ENCODE measurements at places on chromosomes 2 and 18.

- DNase-seq = no peak
These were observed 8.9 kb upstream of the POU3F3 start for GRCh38 chr2:104844807-104845551.

DNA sequence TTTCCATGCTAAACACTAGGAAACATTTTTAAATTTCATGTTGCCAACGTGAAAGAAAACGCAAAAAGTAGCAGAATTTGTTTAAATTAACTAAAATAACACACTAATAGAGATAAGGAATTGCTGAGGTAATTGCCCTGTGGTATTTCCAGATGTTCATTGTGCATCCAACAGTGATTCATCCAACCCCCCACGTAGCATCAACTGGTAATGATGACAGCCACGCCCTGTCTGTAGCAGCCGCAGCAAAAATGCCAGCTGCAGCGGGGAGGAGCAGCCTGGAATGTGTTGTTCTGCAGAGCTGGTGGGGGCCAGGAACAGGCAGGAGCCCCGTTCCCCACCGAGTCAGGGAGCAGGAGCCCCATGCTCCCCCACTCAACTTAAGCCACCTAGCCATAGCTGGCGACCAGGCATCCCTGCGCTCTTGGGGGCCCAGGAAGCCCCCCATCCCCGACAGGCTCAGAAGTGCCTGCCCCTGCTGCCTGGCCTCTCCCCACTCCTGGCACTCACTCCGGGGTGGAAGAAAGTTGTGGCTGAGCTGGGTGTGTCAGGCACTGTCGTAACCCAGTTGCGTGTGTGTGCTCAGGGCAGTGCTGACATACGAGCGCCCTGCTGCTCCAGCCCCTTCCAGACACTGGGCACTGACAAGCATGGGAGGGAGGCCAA lies 695.1 kb upstream of the ACVR2A start:
- DNase-seq = no peak

DNA sequence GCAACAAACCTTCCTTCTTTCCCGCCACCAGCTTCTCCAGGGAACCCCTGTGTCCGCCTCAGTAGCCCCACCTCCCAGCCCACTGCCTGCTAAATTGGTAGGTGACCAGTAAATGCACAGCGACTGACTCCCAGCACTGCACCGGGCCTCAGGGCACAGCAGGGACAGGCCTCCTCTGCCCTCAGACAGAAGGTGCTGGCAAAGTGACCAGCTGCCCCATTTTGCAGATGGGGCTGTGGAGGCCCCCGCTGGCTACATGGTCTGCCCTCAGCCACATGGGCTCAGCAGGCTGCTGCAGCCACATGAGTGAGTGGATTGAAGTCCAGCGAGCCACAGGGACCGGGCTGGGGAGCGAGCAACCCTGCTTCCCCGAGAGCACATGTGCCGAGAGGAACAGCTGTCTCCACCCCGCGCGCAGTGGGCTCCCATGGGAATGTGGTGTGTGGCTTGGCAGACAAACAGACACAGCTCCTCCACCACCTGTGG lies 7.8 kb upstream of the NPPC start:
- DNase-seq = no peak

GRCh38 chr2:175166216-175166824 lies 1.7 kb downstream of the ATF2 start:
- DNase-seq = no peak

DNA sequence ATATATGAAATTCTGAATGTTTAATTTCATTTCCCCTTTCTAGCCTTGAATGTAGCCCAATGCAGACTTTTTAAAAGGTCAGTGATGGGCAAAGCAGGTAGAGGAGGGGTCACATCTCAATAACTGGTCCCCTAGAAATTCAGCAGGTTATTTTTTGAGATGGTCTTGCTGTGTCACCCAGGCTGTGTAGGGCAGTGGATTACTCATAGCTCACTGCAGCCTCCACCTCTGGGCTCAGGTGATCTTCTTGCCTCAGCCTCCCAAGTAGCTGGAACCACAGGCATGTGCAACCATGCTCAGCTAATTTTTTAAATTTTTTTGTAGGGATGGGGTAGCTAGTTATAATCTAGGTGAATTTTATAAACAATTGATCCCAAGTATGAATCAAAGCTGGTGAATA lies 8.8 kb downstream of the IAH1 start:
- no peak for DNase-seq

DNA sequence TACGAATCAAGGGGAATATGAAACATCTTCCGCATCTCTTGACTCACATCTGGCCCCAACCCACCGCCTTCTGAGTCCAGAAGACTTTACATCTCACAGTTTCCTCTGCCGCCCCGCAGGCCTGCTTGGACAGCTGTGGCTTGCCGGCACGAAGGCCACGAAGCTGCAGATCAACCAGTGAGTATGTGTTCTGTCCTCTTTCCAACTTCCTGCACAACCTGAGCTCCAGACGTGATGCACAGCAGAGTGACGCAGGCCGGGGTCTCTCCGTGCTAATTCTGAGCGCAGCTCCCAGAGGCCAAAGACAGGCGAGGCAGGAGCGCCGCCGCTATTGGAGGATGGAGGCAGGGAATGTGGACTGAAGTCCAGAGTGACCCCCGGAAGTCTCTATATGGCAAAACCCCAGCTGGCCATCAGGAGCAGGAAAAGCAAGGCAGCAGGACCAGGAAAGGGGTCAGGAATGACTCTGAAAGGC lies 93.5 kb downstream of the ZCCHC2 start:
- DNase-seq = no peak

DNA sequence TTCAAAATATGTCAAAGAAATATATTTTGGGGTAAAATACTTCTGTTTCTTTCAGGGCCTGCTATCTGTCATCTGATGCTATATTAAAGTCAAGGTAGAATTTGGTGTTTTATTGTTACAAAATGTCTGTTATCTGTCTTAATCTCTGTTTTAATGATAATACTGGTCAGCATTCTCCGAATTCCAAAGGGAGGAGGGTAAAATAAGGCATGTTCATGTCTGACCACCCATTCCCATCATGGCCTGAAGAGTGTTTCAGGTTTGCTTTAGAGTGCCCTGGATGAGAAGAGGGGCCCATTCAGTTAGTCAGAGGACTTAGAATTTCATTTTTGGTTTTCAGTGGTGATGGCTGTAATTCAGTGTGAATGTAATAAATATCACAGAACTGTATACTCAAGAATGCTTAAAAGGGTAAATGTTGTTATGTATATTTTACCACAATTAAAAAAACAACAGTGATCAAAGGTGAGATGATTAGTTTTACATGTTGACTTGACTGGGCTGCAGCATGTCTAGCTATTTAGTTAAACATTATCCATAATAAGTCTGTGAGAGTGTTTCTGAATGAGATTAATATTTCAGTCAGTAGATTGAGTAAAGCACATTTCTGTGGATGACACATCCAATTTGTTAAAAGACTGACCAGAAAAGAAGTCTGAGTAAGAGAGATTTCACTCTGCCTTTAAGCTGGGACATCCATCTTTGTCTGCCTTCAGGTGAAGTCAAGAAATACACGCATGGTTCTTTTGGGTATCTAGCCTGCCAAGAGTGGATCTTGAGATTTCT lies 467.9 kb upstream of the SYT4 start:
- no peak for DNase-seq

GRCh38 chr18:55346961-55347740 lies 240.8 kb downstream of the TCF4 start:
- DNase-seq = no peak

DNA sequence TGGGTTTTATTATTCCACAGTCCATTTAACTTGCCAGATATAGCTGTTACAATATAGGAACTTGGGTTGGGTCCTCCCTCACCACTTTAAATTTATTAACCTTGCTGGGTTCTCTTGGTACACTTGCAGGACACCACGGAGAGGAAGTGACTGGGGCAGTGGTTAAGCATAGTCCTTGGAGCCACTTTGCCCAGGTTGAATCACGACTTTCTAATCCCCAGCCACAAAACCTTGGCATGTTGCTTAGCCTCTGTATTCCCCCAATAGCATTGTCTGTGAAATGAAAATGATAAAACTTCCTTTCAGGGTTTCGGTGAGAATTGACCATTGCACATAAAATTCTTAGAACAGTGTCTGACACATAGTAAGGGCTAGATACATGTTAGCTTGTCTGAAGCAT lies 221.2 kb downstream of the IRS1 start:
- DNase-seq = no peak

GRCh38 chr2:7378591-7378990 lies 461.4 kb downstream of the RNF144A start:
- no peak for DNase-seq

DNA sequence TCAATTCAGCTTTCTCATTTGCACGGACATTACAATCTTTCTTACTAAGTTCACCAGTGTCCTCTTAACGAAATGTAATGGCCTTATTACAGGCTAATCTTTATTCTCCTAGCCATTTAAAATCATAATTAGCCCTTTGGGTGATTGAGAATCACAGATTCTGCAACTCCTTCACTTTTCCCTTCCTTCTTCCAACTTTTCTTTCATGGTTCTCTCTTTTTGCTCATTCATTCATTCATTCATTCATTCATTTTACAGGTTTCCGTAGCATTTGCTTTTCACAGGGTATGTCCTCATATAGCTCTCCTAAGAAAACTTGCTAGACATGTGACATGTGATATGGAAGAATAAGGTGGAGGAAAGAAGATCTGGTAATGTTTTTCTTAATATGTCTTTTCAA lies 16.0 kb downstream of the TBR1 start:
- DNase-seq = no peak

GRCh38 chr2:230885463-230886130 lies 20.9 kb downstream of the ITM2C start:
- DNase-seq = no peak

DNA sequence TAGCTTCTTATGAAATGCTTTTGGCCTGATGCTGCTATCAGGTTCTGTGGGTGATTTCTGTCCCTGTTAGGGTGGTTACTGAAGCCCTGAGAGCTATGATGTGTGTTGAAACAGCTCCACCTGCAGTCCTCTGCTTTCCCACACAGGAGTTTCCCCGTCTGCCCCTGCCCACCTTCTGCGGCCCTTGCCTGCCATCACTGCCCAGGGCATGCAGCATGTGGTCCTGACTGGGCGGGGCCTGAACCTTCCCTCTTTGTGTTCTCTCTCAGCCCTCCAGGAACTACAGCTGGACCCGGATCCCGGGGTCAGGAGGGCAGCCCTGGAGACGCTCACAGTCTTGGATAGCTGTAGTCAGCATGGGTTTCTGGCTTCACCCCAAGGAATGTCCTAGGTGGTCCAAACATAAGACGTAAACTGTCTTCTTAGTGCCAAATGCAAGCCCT lies 21.4 kb downstream of the HJURP start:
- DNase-seq = no peak

- no peak for DNase-seq
These were observed 211.6 kb downstream of the TRIB2 start for GRCh38 chr2:12928197-12928774.

DNA sequence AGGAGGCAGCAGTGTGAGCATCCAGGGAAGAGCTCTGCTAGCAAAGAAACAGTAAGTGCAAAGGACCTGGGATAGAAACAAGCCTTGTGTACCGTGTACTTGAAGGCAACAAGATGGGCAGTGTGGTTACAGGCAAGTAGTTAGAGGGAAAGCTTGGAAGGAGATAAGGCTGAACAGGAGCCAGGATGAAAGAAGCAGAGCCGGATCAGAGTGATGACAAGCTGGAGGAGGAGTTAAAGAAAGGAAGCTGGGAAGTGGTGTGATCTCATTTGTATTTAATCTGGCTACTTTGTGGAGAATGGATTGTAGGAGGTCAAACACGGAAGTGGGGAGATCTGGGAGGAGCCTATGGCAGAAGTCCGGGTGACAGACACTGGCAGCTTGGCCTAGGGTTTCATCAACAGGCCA lies 44.7 kb upstream of the VPS54 start:
- DNase-seq = no peak

DNA sequence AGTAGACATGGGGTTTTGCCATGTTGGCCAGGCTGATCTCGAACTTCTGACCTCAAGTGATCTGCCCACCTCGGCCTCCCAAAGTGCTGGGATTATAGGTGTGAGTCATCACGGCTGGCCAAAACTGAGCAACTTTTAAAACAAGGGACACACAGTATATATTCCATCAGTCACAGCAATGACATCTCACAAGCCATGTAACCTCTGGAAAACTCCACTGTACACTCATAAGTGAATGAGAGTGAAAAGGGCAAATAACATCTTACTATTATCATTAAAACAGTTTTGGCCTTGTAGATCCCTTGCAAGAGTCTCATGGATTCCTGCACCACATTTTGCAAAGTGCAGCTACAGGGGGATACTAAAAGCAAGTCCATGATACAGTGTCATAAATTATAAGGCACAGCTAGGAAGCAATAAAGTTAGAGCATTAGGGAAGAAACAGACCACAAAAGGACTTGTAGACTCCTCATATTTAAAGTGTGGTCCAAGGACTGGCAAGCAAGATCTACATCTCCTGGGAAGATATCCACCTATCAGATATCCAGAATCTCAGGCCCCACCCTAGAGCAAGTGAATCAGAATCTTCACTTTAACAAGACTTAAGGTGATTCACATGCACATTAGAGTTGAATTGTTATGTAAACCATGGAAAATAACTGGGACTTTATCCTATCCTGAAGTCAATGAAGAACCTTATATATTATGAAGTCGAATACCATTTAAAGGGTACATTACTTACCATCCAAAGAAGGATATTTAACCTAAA lies 5.7 kb downstream of the SMC6 start:
- no peak for DNase-seq

DNA sequence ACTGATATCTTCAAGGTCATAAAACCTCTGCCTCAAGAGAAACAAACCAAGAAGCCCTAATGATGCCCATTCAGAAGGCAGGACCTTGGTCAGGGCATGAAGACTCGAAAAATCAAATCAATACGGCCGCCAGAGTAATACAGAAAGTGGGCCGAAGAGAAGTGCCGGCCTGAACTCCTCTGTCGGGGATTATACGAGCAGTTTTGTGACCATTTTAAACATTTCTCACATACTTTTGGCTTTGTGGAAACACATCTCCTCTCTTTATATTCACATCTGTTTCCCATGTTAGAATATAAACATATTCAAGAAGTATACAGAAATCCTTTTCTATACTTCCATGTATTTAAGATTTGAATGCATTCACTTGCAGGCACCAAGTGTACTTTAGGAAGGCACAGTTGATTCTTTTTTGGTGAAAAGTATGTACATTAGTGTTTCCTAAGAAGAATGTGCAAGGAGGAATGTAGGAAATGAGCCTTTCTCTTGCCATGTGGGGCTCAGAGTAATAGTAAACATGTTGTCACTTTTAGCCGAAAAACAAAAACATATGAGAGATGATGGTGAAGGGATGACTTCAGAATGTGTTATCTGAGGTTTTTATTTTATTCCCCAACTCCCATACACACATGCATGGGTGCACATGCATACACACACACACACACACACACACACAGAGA lies 707.9 kb upstream of the ID2 start:
- DNase-seq = no peak

- peak; percentile 8 for DNase-seq
These were observed 1.9 kb downstream of the GLI2 start for GRCh38 chr2:120737340-120738101.
